ENCODE measurements at places on chromosomes 3 and 15.

DNA sequence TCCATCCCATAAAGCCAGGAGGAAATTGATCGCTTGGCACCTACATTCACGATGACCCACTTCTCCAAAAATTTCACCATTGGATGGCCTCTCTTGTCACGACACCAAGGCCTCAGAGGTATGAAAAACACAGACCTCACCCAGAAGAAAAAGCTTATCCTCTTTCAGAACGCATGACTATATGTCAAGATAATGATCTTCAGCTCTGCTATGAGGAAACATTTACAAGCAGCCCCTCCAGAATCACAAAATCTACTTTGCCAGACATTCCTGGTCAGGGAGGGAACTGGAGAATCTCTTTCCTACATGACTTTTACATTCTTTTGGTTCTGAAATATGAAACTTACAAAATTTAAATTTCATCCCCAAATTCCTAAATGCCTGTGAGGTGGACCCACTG is 122.7 kb downstream of the WNT5A start:
- DNase-seq: no peak

DNA sequence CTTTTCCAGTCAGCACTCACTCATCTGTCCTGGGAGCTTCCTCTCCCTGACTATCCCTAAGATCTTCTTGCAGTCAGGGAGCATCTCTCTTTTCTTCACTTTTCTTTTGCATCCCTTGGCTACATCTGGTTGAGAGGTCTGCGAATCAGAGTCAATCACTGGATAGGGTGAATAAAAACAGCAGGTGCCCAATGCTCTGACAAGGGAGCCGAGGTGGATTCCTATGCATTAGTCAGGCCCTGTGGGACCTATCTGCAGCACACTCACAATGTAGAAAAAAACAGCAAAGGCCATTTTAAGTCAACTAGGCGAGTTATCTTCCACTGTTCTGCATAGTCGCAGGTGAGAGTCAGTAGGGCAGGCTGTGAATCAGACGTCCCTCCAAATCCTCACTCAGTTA is 35.5 kb downstream of the DZIP1L start:
- DNase-seq: no peak

DNA sequence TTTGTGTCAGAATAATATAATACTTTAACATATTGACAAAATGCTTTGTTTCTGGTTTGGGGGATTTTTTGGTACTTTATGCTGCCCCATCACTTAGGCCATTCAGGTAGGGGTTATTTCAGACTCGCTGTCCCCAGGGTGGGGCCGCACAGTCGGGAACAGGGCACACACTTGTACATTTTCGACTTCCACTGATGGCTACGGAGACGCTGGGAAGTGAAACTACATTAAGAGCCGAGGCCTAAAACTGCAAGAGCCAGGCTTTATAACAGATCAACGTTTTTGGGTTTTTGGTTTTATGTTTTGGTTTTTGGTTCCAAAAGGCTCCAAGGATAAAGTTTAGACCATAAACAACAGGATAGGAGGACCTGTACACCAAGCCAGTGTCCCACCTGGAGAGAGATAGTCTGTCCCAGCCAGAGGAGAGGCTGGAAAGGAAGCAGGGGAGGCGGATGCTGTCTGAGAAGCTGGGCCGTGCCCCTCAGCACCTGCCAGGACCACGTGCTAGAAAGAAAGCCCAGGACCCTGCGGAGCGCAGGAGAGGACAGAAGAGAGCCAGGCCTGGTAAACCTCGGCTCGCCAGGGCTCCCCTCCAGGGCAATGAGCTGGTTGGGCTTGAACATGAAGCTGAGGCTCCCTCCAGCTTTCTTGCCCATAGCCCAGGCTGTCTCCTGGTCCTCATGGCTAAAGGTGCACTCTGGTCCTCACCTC is 111.7 kb downstream of the CHSY1 start:
- no peak for DNase-seq

DNA sequence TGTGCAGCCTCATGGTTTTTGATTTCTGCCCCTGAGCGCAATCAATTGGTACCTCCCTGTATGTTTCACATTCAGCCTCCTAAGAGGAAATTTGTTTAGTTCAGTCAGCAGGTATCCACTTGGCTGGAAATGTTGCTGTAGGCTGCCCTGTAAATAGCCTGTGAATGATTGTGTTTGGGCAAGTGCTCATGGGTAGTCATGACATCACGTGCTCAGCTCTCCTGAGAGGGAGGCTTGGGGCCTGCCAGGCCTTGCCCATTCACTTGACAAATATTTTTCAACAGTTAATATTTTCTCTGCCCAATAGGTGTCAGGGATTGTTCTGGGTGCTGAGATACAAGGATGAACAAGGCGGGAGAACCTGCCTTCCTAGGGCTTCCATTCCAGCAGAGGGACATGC is 13.3 kb downstream of the HRH1 start:
- no peak for DNase-seq

All from omental fat pad (tissue), 4 donors.